ENCODE measurements at places on chromosomes 1 and 21. TPM values are rescaled to one million over a fixed set of nuclear protein-coding genes. Genes with fewer than 3 reads are reported as not detected.

Gene CELSR2
- total RNA-seq: 1.5 TPM

Gene SNX7
- 14.3 TPM for total RNA-seq

Gene MIXL1
- not detected for total RNA-seq

Gene GMEB1
- 11.4 TPM for total RNA-seq

GRCh38 chr1:22850681-22851080, 122.0 kb downstream of the LACTBL1 start:
- DNase-seq: no peak

DNA sequence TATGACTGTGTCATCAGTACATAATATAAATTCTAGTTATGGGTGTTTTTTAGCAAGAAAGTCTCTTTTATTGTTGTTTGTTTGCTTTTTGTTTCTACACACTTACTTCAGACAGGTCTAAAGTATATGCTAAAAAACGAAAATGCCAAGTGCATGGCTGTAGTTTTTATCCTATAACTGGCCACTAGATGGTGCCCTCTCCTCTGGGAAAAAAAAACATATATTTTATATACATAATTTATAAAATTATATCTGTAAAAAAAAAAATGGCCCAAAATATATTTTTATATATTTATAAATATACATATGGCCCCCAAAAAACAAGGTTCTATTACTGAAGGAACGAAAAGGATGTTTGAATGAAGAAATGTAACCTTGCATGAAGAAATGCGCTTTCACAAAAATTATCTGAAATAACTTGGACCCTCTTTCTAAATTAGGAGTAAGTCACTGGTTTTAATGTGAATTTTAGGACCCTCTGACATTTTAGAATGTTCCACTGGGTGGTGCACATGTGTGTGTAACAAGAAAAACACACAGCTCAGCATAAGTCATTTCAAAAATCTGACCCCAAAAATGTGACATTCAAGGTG, 93.5 kb downstream of the TTLL7 start:
- no peak for DNase-seq

- DNase-seq: no peak
Observed at GRCh38 chr21:28588997-28589396, 403.7 kb downstream of the LTN1 start.

DNA sequence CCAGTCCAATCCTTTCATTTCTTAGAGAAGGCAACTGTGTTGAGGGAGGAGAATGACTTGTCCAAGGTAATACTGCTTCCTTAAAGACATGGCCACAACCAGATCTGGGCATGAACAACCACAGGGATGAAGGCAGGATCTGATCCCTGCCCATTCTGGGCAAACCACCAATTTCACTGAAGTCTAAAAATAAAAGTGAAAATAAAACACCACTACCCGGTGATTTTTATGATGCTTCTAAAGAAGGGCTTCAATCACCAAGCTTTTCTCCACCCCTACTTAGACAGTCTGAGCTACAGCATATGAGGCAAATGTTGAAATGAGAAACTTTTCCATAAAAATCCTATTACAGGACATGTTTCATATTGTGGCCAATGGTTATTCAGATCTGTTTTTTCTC, 133.0 kb downstream of the PTPN14 start:
- no peak for DNase-seq

- no peak for DNase-seq
Observed at GRCh38 chr1:224458996-224459395, 24.4 kb upstream of the WDR26 start.

Data from mesenteric fat pad (tissue), 1 donor.